SK-N-DZ (cell line): ENCODE measurements at places on chromosomes 5 and 9.

DNA sequence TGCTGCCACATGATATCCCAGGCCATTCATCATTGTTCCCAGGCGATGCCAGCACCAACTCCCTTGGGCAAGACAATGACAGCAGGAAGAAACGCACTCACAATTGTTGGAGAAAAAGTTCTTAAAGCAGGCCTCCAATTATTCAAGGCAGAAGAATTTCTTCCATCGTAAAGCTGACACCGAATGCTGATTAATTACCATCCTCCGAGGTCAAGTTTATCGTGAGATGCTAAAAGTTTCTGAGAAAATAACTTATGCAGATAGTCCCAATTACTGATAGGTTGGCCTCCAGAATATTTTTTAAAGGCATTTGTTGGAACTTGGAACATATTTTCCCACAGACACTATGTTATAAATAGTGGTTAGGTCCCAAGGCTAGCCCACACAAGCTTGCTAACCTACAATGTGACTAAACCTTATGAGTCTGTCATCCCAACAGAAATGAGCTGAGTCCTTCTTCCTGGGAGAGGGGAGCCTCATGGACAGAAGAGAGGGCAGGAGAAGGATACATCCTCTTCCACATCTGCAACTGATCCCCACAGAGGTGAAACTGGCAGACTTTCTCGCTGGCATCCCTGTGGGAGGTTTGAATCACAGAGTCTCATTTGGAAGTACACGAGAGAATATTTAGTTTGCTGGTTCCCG is 202.4 kb upstream of the TBC1D2 start:
- DNase-seq = no peak

DNA sequence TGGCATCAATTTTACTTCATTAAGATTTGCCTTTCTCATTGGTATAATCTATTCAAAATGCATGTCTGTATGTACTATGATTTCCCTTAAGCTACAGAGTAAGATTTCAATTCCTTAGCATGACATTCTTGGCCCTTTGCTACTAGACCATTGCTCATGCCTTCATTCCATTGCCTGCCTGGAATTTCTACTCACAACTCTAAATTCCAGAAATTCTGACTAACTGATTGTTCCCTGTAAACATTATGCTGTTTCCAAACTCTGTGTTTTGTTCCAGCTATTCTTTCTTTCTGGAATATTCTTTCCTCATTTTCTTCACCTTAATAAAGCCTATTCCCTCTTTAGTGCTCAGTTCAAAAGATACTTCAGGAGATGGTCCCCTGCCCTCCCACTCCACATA is 568.8 kb upstream of the SEMA6A start:
- no peak for DNase-seq

DNA sequence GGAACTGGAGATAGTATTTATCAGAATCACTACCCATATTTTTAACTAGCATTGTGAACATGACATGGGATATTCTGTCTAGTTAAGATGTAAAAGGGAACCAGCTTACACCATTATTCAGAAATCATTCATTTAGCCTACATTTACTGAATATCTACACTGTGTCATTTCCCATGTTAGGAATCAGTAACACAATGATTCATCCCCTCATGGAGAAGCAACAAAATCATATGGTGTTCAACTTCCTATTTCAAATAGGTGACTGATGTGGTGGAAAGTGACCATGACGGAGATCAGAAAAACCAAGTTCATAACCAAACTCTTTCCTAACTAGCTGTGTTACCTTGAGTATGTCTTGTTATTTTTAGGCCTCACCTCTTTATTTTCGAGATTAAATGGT is 550.0 kb upstream of the TUSC1 start:
- DNase-seq = no peak

- DNase-seq = no peak
Observed at GRCh38 chr9:98831696-98832095, 24.2 kb downstream of the GALNT12 start.

DNA sequence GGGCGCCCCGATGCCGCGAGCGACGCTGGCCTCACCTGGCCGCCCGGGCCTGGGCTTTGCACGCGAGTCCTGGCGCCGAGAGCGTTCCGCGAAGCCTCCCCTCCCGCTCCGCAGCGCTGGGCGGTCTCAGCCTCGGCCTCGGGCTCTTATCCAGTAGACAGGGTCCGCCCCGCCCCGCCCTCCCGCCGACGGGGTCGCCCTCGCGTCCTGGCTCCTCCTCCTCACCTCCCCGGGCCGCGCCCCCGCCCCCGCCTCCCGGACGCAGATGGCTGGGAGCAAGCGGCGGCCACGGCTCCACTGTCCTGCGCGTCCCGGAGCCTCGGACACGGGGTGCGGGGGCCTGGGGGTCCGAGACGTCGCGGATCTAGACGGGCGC is at the start of gene SLC6A3:
Gene SLC6A3, minus strand, starts transcription at position 128 of the 376 bp plus-strand sequence. CDS start 2,243 bp downstream, outside the sequence.
- DNase-seq = peak; percentile 64

DNA sequence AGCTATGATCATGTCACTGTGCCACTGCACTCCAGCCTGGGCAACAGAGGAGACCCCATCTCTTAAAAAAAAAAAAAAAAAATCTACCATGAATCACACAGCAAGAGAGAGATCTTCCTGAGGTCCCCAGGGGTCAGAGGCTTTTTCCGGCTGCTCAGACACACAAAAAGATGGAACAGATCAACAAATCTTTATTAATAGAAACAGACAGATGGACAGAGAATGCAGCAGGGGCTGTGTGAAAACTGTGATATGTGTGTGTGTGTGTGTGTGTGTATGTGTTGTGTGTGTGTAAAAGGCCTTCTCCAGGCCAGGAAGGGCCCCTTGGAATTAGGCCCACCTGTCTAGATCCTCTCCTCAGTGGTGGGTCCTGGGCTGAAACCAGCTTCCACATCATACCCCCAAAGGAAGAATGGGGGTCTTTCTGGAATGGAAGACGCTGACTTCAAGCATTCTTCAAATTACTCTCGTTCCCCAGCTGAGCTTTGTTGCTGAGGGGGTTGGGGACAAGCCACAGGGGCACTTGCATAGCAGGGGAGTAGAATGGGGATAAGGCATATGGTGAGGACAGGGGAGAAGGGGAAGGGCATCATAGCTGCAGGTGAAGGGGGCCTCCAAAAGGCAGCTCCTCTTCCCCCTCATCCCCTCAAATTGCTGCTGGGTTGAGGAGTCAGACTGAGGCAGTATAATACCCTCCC is 2.9 kb downstream of the SIGMAR1 start:
- DNase-seq = no peak

DNA sequence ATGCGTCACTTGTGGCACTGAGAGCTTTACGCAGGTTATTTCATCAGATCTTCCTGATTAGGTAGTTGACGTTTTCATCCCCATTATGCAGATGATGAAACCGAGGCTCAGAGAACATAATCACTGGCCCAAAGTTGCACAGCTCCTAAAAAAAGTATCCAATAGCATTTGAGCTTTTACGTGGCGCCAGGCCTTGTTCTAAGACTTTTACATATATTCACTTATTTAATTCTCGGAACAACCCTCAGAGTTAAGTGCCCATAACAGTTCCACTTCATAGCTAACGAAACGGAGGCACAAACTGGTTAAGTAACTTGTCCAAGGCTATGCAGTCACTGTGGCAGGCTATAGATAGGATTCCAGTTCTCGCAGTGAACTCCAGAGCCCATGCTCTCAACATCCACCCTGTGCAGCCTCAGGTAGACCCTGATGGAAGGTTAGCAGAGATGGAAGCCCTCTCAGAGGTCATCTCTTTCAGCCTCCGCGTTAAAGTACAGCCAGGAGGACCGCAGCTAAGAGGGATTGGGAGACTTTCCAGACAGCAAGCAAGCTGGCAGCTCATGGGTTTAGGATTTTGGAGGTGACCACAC is 39.3 kb downstream of the AMBP start:
- no peak for DNase-seq

GRCh38 chr9:111467778-111468367 is 16.3 kb downstream of the ECPAS start:
- DNase-seq = no peak

DNA sequence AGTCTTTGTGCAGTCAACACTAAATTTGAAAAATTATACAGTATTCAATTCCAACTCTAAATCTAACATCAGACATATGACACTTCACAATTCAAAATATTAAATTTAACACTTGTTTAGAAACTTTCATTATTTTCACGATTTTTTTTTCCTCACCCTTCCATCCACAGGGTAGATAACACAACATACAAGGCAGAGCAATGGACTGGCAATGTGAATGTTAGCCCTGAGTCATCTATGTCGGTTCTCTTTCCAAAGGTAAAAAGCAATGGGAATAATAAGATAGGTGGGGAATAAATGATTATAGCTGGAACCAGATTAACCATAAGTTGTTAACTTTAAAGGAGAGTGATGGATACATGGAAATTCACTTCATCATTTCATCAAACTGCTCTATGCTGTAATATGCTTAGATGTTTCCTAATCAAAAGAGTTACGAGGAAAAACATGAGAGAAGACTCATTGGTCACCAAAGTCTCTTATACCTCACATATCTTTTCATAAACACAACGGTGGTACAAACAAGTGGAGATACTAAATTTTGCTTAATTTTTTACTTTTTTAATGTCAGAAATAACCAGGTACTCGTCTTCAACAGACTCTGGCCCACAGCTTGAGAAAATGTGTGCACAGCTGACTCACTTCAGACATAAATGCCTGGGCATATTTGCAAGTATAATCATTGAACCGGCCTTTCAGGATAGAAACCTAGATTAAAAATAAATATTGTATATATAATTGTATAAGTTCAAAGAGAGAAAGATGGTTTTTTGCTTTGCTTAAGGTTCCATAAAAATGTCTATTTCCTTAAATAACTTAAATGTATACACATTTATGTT is 23.0 kb downstream of the RFX3 start:
- no peak for DNase-seq

DNA sequence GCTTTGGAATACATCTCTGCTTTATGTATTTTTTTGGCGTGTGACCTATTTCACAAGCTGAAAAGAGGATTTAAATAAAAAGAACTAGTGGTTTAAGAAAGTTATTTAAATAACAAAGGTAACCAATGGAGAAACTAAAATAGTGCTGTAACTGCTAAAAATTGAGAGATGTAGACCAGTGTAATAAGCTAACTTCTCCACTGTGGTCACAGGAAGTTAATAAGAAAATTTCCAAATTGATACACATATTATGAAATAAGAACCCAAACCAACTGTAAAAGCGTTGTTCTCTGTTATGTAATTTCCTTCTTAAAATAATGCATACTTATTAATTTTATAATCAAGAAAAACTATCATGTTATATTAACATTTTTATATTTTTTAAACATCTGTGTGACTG is 29.1 kb upstream of the ZFAND5 start:
- no peak for DNase-seq

GRCh38 chr5:2066373-2066772 is 183.6 kb upstream of the IRX4 start:
- no peak for DNase-seq

- DNase-seq = no peak
Observed at GRCh38 chr5:89213573-89213972, 330.6 kb upstream of the MEF2C start.

- peak; percentile 64 for DNase-seq
Observed at GRCh38 chr9:109469646-109470358, 28.3 kb downstream of the PTPN3 start.

- DNase-seq = no peak
Observed at GRCh38 chr5:59187857-59188256, 605.0 kb downstream of the RAB3C start.

- no peak for DNase-seq
Observed at GRCh38 chr5:98933445-98934072, 4.8 kb upstream of the CHD1 start.

DNA sequence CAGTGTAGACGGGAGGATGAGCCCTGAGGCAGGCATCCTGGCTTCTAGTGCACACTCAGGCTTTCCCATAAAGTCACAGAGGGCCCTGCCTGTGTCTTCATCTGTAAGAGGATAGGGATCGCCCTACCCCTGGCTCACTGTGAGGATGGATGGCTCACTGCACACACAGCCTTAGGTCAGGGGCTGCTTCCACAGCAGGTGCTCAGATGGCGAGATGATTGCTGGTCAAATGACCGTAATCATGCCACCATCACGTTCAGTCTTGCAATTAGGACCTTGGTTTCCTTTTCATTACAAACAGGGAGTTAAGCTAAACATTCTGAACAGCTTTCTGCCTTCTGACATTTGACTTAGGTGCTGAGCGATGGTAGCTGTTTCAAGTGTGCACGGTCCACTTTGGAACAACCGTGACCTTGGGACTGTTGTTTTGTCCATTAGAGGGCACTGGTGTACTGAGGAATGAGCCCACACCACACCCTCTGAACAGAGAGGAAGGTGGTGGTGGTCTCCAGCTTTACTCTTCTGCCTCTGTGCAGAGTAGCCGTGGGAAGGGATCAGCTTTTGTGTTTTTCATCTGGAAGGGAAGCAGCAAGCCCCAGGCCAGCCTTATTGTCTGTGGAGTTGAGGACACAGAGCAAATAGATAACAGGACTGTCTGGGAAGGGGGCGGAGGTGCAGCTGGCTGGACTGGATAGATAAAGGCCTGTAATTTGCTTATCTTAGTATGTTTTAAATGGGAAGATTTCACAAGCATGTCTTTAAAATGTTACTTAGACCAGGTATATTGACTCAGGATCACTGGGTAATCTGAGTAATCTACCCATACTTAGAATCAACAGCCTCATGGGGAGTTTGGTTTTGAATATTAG is 183.1 kb downstream of the TRIO start:
- DNase-seq = peak; percentile 24

- DNase-seq = no peak
Observed at GRCh38 chr5:2960294-2960693, 208.8 kb upstream of the IRX2 start.

- DNase-seq = no peak
Observed at GRCh38 chr5:146313027-146313426, 25.6 kb upstream of the POU4F3 start.

DNA sequence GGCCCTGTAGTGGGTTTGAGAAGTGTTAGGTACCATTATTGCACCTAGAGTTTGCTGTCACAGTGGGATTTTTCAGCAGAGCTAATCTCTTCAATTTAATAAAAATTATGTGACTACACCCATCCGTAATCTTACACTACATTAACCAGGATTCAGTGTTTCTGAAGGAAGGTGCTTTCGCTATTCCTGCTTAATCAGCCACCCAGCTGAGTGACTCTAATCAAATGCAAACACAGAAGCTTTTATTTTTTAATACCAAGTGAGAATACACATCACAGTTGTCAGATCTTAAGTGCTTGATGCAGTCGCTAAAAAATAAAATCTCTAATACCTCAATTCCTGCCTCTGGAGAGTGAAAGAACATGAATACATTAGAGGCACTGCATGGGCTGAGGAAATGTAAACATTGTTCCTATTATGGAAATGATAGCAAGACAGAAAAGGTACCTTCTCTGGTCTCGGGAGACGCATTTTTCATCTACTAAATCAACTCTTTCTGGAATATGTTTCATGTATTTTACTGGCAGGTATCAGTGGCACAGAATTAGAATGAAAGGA is 125.7 kb downstream of the SEMA6A start:
- DNase-seq = no peak

GRCh38 chr5:141100243-141100805 is at the start of gene PCDHB3:
Gene PCDHB3, plus strand, starts transcription at chr5:141100473. Its CDS starts 177 bp downstream, at chr5:141100650.
- no peak for DNase-seq

- no peak for DNase-seq
Observed at GRCh38 chr9:121297389-121297788, 29.4 kb downstream of the GSN start.

- DNase-seq = no peak
Observed at GRCh38 chr9:93295456-93296076, 111.6 kb downstream of the WNK2 start.
